ENCODE measurements at places on chromosomes 12 and 14.

GRCh38 chr12:8785499-8785898 is 36.9 kb upstream of the A2ML1 start:
- DNase-seq: no peak

- no peak for DNase-seq
These were observed 137.3 kb downstream of the WIF1 start for GRCh38 chr12:64983771-64984278.

GRCh38 chr14:101558739-101559240 is 2.5 kb upstream of the DIO3 start:
- no peak for DNase-seq

- DNase-seq: peak; percentile 75
These were observed 685 bp upstream of the CDH24 start for GRCh38 chr14:23057757-23058653.

- no peak for DNase-seq
These were observed 140.1 kb upstream of the CPSF6 start for GRCh38 chr12:69099201-69099837.

GRCh38 chr12:51009056-51009440 is 17.1 kb downstream of the SLC11A2 start:
- no peak for DNase-seq

DNA sequence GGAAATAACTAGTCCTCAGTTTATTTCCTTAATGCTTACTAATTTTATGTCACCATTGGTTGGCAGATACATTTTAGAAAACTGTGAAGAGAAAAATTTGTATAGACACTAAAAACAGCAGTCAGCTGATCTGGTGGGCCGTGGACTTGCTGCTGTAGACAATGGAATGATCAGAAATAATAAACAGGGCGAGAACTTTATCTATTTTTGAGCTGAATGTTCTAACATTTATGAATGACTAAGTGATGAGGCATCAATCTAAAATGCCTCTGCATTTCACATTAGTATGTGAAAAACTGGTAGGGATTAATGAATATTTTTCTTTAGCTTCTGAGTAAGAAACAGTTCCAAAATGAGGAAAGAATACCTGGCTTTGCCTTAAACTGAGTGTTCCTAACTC is 24.8 kb upstream of the PKP2 start:
- DNase-seq: no peak

DNA sequence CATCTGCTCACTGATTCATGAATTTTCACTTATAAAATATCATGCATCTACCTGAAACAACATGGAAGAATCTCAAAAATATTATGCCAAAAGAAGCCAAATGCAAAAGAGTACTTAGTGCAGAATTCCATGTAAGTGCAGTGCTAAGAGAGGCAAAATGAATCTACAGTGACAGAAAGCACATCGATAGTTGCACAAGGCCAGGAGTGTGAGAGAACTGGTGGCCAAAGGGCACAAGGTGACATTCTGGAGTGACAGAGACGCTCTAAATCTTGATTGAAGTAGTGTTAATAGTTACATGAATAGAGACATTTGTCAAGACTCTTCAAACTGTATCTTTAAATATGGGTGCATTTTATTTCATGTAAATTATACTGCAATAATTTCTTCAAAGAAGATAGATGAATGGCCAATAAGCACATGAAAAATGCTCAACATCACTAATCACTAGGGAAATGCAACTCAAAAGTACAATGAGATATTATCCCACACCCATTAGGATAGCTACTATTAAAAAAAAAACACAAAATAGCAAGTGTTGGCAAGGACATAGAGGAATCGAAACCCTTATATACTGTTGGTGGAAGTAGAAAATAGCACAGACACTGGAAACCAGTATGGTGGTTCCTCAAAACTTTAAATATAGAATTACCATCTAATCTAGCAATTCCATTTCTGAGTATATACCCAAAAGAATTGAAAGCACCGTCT is 71.7 kb upstream of the KICS2 start:
- DNase-seq: no peak

DNA sequence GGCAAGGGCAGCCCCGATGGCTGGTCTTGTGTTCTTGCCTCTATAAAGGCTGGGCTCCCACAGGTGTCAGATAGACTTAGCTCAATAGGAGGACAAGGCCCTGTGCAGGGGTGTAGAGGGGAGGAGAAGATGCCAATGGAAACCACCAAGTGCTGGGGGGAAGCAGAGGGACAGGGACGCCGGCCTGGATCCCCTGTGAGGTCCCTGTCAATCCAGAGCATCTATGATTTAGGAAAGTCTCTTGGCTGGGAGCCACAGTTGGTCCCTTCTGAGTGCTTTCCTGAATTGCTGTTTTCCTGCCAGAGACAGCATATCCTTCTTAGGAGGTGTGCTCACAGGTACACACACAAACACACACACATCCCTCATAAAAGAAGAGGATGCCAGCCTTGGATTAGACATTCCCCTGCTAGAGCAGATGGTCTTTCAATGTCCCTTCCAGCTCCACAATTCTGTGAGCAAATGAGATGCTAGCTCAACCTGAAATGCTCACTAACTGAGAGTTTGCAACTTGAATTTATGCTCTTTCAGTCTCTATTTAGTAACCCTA is 62.7 kb downstream of the TTC7B start:
- no peak for DNase-seq

Data from HTR-8/SVneo (cell line).